ENCODE measurements at places on chromosomes 3 and 15.

GRCh38 chr3:160052385-160053047 lies 63.9 kb downstream of the IL12A start:
- DNase-seq: peak; percentile 65

DNA sequence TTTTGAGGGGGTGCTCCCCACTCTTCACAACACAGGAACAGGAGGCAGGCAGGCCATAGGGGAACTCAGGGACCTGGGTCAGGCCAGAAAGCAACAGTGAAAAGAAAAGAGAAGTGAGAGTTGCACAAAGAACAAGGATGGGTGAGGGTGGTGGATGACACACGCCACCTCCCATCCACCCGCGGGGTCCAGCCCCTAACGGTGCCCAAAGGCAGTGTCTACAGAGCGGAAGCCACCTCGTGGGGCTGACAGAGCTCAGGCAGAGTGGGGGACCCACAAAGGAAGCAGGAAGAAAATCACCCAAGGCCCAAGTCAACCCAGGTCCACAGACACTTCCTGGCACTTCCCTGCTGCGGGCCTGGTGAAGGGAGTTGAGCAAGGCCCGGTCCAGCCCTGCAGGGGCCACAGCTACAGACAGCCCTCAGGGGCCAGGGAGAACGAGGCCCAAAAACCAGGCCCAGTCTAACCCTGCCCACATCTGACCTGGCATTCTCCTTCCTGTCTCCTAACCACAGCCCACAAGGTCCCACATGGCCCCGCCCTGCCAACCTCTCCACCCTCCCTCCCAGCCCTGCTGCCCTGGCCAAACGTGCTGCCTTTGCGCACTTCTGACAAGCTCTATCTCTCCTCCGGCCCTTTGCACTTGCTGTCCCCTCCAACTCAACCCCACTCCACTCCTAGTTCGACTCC lies 5.9 kb downstream of the NUP210 start:
- no peak for DNase-seq

DNA sequence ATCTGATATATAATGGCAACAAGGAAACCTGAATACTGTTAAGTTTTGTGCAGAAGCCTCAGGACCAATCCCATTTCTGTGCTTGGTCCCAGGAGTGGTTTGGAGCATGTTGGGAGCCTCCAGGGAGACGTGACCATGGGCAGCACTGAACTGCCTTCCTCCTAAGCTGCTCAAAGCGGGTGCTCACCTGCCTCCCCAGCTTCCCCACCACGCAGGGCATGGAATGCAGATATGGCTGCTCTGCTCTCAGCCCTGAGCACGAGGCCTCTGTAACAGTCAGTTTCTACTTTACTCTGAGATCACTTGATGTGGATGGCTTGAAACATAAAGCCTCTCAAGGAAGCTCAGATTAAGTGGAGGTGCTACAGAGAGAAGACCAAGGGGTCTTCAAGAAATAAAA lies 49.3 kb downstream of the MESD start:
- no peak for DNase-seq

- no peak for DNase-seq
Observed at GRCh38 chr15:76996526-76997401, 1.8 kb downstream of the PSTPIP1 start.

- DNase-seq: no peak
Observed at GRCh38 chr3:132395126-132395525, 22.2 kb upstream of the DNAJC13 start.

- DNase-seq: no peak
Observed at GRCh38 chr3:20185331-20185678, 701 bp downstream of the SGO1 start.

DNA sequence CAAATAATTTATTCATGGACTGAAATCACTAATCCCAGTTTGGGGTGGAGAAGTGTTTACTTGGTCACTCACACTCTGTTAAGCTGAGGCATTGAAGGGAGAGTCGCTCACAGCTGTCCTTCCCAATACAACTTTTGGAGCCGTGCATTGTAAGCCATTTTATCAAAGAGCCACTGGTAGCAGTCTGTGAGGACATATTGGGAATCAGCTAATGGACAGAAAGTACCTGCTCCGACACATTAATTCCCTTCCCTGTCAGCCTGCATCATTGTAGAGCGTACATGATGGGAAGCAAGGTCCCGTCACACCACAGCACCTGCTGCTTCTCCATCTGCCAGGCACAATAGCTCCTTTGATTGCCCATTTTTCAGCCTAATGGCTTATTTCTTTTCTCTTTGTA lies 643.2 kb downstream of the SQOR start:
- no peak for DNase-seq

DNA sequence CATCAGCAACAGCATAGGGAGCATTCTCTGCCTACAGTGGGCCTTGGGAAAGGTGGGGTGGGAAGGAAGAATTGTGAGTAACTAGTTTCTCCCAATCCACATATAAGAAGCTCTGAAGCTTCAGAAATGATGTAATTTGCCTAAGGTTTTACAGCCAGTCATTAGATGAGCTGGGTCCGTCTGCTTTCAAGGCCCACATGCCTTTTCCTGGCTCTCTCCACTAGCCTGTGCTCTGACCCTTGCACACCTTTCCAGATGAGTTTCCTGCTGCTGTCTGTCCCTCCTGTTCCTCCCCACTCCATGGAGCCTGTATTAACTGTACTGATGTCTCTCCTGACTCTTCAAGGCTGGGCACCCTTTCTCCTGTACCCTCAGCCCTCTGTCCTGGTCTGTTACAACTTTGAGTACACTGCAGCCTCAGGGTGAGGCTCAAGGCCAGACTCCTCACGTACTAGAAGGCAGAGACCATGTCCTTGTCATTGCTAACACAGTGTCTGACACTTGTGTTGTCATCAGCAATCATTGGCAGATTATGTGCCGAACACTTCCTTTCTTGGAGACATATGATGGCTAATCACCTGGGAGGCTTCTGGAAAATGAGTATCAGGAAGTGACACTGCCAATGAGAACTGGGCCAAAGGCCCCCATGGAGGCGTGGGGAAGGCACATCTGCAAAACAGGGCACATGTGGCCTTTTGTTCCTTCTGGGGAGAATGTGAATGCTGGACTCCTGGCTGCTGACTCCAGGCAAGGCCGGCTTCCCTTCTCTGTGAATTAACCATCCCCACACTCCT lies 6.6 kb downstream of the TM6SF1 start:
- DNase-seq: no peak

GRCh38 chr3:149055575-149055974 lies 30.8 kb downstream of the HLTF start:
- no peak for DNase-seq

DNA sequence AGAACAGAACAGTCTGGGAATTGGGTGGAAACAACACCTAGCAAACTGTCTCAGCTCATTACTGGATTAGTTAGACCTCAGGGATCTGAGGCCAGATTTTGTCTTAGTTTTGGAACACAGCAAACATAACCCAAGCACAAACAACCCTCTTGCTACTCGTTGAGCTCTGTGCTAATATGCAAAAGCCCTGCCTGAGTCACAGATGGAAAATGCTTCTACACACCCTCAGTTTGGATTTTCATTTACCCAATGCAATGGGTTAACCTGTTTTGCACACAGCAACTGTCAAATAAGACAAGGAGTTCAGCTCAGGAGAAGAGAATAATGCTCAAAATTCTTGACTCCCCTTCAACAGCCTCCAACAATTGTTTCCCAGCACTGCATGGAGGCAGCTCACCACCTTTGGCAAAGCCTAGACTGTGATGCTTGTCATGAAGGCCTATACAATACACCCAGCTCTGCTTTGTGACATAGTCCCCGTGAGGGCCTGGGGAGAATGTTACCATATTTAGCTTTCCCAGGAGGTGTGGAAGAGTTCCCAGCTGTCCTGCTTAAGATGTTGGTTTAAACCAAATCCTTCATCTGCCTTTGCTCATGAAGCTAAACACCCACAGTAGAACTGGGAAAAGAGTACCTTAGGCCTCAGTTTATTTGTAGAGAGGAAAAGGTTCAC lies 68.9 kb upstream of the MNS1 start:
- DNase-seq: no peak

- DNase-seq: no peak
Observed at GRCh38 chr3:43214616-43215015, 71.7 kb upstream of the SNRK start.
